Endodermal cell (in vitro differentiated cells): ENCODE measurements at places on chromosomes 1 and 21. TPM values are rescaled to one million over a fixed set of nuclear protein-coding genes. Genes with fewer than 3 reads are reported as not detected.

DEPDC1 gene
- total RNA-seq = 22.4 to 40.0 TPM (median 35.5 TPM) in 3 replicates

FAM72C gene
- 3.9 and 5.4 TPM in 2 replicates for total RNA-seq

- no peak for DNase-seq
- no peak overlapping the region for H3K4me3 ChIP-seq
- H3K27ac ChIP-seq = no peak overlapping the region
Observed at GRCh38 chr1:226660410-226661182, 78.5 kb downstream of the ITPKB start.

- H3K27ac ChIP-seq = no peak overlapping the region
- H3K36me3 ChIP-seq = no peaks in the 10 kb centered on the region
- no peaks in the 10 kb centered on the region for H3K27me3 ChIP-seq
- no peaks in the 10 kb centered on the region for H3K4me1 ChIP-seq
- no peak overlapping the region for H3K4me3 ChIP-seq
- peak; percentile 78 for DNase-seq
Observed at GRCh38 chr1:154791292-154792166, 78.6 kb downstream of the KCNN3 start.

GRCh38 chr21:42775891-42776290, 103.4 kb downstream of the WDR4 start:
- H3K36me3 ChIP-seq = peaks cover 45% of the 10 kb centered on the region
- peaks cover 6% of the 10 kb centered on the region for H3K4me1 ChIP-seq
- H3K27ac ChIP-seq = no peak overlapping the region
- no peak for DNase-seq
